ENCODE measurements at places on chromosomes 6 and 20.
A peak's percentile ranks its signal among the peaks of the same experiment; 100 is the strongest.

DNA sequence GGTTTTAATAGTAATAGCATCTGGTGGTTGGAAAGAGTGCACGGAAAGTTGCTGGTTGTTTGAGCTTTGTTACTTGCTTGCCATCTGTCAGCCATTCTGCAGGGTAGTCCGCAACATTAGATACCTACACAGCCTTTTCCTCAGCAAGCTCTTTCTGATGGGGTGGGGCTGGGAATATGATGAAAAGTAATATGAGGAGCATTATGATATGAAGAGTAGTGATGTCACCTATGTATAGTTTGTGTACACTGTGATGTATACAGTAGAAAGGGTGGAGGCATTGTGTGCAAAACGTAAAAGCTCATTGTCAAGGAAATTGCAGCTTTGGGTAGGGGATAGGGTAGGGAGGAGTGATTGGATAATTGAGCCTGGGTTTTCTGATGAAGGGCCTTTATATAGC is 16.1 kb downstream of the SCAF8 start:
- peak; percentile 6 for DNase-seq

DNA sequence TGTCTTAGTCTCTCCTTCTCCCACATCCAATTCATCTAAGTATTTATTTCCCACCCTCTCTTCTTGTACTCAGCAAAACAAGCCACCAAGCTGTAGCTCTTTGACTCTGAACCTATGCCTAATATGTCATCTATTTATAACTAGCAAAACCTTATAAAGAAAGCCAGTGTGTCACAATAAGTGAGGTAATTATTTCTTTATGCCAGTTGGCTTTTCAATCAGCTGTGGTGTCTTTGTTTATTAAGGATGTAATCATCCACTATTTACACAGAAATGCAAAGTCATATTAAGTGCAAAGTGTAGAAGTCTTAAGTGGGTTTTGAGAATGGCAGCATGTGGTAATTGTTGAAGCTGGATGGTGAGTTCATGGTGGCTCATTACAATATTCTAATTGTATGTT is 215.2 kb upstream of the HTR1E start:
- DNase-seq = no peak

DNA sequence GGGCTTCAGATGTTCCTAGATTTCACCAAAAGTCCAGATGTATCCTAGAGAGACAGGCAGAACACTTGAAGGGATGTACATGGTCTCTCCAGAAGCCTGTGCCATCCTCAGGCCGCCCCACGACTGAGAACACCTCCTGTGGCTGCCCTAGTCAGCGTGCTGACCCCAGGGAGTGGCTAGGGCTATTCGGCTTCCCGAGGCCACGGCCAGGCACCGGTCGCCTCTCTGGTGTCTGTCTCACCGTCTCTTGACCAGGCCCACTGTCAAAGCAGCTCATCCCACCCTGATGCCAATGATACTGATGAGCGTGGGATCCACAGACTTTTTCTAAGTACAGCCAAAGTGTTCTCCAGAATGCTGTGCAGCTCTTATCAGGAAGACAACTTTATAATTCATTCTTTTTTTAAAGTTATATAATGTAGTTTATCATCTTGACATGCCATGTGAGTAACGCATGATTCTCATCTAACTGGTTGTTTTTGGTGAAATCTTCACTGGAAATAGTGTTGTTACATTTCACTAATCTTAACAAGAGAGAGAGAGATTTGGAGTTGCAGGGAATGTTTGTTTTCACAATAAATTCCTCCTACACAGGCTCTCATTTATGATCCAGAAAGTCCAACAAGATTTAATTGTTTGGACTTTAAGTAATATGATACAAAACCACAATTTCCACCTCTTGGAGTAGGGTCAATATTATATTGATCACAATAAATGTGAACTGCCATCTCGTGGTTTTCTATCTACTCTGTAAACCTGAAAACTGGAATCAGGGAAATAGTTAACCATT is 41.7 kb upstream of the KLHL31 start:
- DNase-seq = no peak

DNA sequence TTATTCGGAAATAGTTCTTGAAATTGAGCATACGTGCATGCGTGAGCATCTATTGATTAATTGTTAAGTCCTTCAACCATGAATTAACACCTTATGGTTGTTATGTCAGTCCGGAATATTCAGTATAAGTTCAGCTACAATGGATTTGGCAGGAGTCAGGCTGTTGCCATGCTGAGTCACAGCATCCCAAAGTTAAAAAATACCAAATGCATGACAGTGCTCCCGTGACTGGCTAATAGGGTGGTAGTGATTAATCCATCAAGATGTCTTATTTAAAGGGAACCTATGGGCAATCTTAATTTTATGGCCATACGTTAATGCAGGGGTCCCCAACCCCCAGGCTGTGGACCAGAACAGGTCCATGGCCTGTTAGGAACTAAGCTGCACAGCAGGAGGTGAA is 10.5 kb downstream of the RAE1 start:
- DNase-seq = no peak

DNA sequence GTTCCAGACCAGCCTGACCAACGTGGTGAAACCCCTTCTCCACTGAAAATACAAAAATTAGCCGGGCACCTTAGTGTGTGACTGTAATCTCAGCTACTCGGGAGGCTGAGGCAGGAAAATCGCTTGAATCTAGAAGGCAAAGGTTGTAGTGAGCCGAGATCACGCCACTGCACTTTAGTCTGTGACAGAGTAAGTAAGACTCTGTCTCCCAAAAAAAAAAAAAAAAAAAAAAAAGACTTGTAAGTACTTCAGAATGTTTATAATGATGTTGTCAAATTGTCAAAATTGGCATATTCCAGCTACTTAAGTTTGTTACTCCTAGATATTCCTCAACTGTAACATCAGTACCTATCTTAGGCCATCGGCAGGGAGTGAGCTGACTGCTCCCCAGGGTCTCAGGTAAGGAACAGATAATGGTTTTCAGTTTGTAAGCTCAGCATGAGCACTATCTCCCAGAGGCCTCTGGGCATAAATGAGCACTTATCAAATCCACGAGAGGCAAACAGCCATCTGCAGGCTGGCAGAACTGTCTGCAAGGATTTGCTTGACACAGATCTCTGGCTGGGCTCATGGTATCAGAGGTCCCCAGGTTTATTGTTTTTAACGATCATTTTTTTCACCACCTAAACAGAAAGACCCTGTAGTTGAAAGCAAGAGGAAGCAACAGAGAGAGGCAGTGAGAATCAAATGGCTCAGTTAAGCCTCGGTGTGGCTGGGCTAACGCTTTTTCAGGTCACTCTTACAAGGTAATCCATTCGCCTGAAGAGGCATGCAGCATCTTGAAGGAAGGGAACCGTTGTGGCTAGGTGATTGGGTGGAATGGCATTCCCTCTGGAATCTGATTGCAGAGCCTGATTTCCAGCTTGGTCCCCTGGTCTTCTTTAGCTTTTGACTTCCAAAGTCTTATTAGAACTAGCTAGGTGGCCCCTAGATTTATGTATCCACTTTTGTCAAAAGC is 115.9 kb downstream of the LY86 start:
- peak; percentile 32 for DNase-seq

GRCh38 chr6:34243131-34243771 is 5.6 kb downstream of the SMIM29 start:
- DNase-seq = no peak

DNA sequence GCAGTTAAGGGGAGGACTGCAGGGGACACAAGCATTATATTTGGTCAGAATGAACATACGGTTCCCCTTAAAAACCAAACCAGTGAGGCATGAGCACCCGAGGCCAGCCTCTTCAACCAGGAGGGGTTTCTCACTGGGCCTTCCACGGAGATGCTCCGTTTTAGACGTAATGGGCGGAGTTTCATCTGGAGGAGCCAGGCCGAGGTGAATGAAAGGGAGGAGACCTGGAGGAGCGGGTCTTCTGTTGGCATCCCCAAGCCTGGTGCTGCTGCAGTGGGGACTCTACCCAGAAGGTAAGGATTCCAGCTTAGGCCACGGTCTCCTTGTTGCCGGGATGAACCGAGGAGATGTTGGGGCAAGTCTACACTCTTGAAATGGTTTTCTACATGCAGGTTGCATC is 47.4 kb downstream of the ADNP start:
- DNase-seq = no peak

GRCh38 chr6:73062130-73062529 is 163.2 kb downstream of the KHDC1L start:
- DNase-seq = no peak

GRCh38 chr6:129643968-129644367 is 66.0 kb downstream of the ARHGAP18 start:
- DNase-seq = no peak

GRCh38 chr6:8245726-8246125 is 143.4 kb upstream of the EEF1E1 start:
- no peak for DNase-seq

GRCh38 chr6:134173936-134174671 is 121.7 kb upstream of the SLC2A12 start:
- peak; percentile 73 for DNase-seq

DNA sequence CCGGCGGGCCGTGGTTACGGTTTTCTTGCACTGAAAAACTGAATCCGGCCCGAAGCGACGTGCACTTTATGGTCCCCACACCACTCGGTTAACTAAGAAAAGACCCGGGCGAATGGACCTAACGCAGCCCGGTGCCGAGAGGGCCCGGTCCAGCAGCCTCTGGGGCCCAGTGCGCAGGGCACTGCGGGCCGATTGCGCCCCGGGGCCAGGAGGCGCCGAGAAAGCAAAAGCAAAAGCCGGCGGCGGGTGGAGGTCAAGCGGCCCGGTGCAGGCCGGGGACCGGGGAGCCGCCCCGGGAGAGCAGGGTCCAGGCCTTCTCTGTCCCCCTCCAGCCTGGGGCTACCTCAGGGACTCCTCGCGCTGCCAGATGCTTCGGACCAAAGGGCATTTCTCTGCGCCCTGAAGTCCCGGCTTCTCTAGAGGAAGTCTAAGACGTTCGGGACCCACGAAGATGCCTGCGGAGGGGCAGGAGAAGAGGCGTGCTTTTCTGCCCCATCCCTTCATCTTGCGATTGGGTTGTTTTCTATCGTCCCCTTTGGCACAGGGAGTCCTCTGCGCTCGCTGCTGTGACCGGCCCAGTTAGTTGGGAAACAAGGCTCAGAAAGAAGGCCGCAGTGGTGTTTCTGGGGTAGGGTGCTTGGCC is 4.4 kb downstream of the FOXF2 start:
- no peak for DNase-seq

DNA sequence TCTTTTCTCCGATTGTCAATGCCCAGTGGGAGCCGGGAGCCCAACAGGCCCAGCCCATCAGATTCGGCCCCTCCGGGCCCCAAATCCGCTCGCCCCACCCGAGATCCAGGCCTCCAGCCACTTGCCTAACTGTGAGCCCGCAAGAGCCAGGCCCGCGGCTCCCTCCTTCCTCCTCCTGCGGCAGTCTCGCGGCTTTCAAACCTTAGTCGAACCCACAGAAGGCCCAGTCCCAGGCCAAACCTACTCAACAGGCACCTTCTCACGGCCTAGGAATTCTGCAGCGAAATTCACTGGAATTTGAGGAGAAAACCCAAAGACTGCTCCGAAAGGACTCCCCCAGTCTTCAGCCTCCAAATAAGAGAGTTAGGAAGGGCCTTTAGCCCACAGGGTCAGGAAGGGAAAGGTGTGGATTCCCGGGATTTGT is 2.8 kb upstream of the TFAP2A start:
- DNase-seq = no peak

- DNase-seq = no peak
Measured at GRCh38 chr6:43795421-43795820, 25.4 kb downstream of the VEGFA start.

DNA sequence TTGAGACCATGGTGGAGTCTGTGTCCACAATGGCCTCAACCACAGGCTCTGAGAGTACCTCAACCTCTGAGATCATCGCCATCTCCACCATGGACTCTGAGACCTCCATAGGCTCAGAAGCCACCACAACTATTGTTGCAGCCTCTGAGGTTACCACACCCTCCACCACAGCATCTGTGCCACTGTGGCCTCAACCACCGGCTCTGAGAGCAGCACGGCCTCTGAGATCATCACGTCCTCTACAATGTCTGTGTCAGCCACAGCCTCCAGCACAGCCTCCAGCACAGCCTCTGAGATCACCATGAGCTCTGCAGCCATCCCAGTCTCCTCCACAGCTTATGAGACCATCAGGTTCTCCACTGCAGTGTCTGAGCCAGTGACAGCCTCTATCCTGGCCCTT is 19.4 kb upstream of the MUC21 start:
- DNase-seq = no peak

DNA sequence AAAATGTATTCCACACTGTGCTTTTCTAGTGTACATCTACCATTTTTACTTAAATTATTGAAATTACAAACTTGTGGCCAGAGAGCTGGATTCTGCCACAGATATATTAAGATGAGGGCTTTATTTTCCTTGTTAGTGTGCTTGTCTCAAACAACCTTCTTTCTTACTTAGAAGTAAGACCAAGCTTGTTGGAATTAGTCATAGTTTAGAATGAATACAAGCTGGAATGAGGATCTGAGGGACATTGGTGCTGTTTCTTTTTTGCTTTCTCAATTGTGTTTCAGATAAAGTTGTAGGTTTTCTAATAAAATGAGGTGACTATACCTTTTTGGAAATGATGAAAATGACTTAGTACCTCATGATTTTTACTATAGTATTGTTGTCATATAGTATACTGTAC is 40.3 kb downstream of the UBR2 start:
- no peak for DNase-seq

DNA sequence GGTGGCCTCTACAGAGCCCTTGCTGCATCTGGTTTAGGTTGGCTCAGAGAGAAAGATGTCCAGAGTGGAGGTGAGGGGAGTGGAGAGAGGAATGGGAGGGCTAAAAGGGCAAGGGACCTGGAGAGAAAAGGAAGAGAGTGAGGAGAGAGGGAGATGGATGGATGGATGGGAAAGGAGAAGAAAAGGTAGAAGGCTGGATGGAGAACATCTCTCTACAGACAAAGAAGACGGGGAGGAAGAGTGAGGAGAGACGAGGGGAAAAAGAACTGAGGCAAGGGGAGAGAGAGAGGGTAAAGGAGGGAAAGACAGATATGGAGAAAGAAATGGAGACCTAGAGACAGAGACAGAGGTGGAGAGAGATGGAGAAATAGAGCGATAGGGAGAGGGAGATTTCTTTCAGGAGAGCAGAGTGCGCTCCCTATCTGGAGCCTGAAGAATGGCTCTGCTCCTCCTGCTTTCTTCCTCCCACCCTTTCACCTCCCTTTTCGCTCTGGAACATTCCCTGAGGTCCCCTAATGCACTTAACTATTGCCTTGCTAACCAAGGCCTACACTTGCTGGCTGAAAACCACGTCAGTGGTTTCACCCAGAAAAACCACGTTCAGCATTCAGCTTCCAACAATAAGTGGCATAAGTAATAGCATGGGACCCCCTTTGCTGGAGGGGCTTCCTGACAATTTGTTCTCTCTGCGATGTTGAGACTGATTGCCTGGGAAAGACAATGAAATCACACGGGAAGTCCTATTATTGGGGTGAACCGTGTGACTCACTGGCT is 286.3 kb downstream of the CDH26 start:
- DNase-seq = no peak

- DNase-seq = no peak
Measured at GRCh38 chr6:125485757-125486156, 184.0 kb upstream of the HDDC2 start.

DNA sequence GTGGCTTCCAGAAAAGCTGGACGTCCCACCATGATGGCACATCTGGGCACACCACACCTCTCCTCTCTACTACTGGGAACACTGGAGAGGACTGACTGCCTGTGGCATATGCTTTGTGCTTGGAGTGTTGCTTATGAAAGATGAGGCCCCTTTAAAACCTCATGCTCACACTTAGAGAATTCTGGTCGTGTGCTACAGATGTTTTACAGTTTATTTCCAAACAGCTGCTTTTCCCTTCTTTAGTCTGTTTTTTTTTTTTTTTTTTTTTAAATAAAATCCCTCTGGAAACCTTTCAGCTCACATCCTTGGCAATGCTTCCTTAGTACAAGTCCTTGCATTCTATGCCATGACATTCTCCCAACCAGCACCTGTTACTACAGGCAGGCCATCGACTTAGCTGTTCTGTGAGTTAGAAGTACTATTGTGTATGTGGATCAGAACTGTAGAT is 60.3 kb downstream of the BMP6 start:
- DNase-seq = no peak
